Lower lobe of right lung (tissue), 2 donors: ENCODE measurements at places on chromosomes 1 and 21.
A peak's percentile ranks its signal among the peaks of the same experiment; 100 is the strongest.

GRCh38 chr1:244220410-244220809 lies 169.3 kb downstream of the ZBTB18 start:
- no peaks in the 10 kb centered on the region for H3K27me3 ChIP-seq
- H3K4me3 ChIP-seq, result no peak overlapping the region
- DNase-seq, result no peak
- no peaks in the 10 kb centered on the region for H3K4me1 ChIP-seq

DNA sequence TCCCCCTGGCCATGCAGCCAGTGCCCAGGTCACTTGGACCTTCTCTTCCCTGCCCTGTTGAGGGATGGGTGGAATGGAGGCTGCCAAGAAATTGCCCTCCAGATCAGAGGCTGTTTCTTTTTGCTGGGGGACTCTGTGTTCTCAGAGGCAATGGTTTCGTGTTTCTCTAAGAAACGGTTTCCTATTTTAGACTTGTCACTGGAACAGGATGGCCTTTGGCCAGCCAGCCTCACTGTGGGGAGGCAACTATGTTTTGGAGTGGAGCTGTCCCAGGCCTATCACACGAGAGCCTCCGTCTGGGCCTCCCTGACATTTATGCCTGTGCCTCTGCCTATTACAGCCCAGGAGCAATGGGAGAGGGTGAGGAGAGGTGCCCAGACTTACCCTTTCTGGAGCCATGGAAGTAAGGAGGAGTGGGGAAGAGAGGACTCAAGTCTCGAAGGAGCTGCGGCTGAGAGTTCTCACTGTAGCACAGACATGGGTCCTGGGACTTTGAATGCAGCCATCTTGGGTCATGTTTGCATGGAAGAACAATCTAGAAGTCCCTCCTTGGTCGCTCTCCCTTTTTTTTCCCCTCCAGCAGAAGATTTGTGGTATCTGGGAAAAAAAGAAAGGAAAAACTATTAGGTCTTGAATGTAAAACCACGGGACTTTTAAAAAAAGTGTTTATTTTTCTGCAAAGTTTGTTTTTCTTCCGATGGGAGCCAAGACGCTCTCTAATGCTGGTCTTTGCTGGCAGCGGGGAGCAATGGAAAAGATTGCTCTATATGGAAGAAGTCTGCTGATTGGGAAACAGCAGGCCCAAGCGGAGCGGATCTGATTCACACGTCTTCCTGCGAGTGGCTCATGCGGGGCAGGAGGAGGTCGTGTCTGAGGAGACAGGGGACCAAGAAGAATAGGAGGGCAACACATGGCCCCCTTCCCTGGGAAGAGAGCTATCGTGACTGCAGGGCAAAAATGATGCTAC lies 219.2 kb downstream of the FOXD2 start:
- no peaks in the 10 kb centered on the region for H3K27me3 ChIP-seq
- H3K4me1 ChIP-seq, result no peaks in the 10 kb centered on the region
- peak overlapping the region; percentile 13 for H3K27ac ChIP-seq
- no peaks in the 10 kb centered on the region for H3K36me3 ChIP-seq
- H3K4me3 ChIP-seq, result no peak overlapping the region
- DNase-seq, result no peak

DNA sequence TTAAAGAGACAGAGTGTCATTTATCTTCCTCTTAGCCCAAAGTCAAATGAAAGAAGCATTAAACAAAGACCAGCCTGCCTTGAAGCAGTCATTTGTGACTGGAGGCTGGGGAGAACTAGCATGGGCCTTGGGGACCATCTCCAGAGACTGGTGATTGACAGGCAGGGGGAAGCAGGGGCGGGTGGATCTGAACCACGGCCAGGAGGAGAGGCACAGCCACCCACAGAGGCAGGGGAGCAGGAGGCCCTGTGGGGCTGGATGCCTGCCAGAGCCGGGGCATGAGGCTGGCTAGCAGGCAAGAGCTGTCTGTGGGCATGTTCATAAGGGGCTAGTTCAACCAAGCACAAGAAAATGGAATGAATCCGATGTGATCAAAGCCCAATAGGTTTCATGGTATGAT lies 73.9 kb downstream of the PLXNA2 start:
- H3K4me1 ChIP-seq, result peaks cover 48% of the 10 kb centered on the region
- H3K27ac ChIP-seq, result no peak overlapping the region
- H3K27me3 ChIP-seq, result no peaks in the 10 kb centered on the region
- DNase-seq, result no peak
- peaks cover 2% of the 10 kb centered on the region for H3K36me3 ChIP-seq

DNA sequence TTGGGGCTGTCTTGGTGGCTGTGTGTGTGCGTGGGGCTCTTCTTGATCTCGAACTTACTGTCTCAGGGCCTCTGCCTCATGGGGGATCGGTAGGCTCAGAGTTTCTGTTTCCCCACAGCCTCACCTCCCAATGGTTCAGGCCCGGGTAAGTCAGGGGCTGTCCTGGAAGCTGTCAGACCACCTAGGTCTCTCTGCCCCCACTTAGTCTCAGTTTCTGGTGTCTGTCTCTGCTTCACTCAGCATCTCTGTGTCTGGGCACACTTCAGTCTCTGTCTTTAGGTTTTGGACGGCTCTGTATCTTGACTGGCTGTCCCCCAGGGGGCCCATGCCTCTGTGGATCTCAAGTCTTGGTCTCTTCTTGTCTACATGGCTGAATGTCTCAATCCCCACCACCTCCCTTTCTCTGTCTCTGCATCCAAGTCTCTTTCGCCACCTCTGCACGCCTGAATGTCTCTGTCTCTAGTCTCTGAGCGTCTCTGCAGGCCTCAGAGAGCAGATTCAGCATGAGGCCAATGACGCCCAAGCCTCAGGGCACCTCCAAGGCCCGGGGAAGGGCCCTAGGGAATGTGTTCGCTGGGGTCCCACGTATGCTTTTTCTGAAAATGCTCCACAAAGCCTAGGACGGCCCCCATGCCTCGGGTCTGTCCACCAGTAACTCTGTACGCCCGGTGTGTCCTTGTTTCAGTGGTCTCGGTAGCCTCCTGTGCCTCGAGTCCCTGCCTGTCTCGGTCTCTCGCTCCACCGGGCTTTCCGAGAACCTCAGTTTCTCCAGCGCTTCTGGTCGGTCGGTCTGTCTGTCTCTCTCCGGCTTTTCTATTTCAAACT lies 818 bp downstream of the FHL3 start:
- H3K4me3 ChIP-seq, result peak overlapping the region; percentile 69
- H3K36me3 ChIP-seq, result no peaks in the 10 kb centered on the region
- H3K27ac ChIP-seq, result peak overlapping the region; percentile 74
- peaks cover 46% of the 10 kb centered on the region for H3K4me1 ChIP-seq

- H3K27me3 ChIP-seq, result no peaks in the 10 kb centered on the region
- no peak for DNase-seq
- no peaks in the 10 kb centered on the region for H3K4me1 ChIP-seq
- peaks cover 44% of the 10 kb centered on the region for H3K36me3 ChIP-seq
Measured at GRCh38 chr1:167392200-167392696, 126.1 kb downstream of the CD247 start.

- no peak overlapping the region for H3K27ac ChIP-seq
- H3K36me3 ChIP-seq, result peaks cover 91% of the 10 kb centered on the region
- peaks cover 3% of the 10 kb centered on the region for H3K4me1 ChIP-seq
- no peaks in the 10 kb centered on the region for H3K27me3 ChIP-seq
- no peak overlapping the region for H3K4me3 ChIP-seq
- no peak for DNase-seq
Measured at GRCh38 chr1:9728451-9729295, 77.1 kb downstream of the PIK3CD start.

- H3K4me3 ChIP-seq, result no peak overlapping the region
- no peaks in the 10 kb centered on the region for H3K36me3 ChIP-seq
- no peaks in the 10 kb centered on the region for H3K27me3 ChIP-seq
- DNase-seq, result no peak
- H3K27ac ChIP-seq, result no peak overlapping the region
Measured at GRCh38 chr1:215970406-215970805, 403.3 kb downstream of the KCTD3 start.

DNA sequence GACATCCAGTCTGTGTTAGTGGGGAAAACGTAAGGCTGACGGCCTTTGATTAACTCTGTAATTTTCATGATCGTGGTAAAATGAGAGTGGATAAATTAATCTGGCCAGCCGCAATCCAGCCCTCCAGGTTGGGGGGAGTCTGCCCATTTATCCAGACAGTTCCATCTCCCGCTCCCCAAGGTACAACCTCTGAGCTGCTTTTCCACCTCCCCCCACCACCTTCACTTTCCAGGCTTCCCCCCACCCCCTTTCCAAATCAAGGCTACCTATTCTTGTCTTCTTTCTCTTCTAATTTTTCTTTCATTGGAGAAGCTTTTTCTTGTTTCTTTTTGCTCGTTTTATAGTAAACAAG lies 6.0 kb downstream of the MIER1 start:
- H3K27me3 ChIP-seq, result no peaks in the 10 kb centered on the region
- no peak for DNase-seq
- H3K27ac ChIP-seq, result peak overlapping the region; percentile 93
- H3K4me1 ChIP-seq, result peaks cover 60% of the 10 kb centered on the region

DNA sequence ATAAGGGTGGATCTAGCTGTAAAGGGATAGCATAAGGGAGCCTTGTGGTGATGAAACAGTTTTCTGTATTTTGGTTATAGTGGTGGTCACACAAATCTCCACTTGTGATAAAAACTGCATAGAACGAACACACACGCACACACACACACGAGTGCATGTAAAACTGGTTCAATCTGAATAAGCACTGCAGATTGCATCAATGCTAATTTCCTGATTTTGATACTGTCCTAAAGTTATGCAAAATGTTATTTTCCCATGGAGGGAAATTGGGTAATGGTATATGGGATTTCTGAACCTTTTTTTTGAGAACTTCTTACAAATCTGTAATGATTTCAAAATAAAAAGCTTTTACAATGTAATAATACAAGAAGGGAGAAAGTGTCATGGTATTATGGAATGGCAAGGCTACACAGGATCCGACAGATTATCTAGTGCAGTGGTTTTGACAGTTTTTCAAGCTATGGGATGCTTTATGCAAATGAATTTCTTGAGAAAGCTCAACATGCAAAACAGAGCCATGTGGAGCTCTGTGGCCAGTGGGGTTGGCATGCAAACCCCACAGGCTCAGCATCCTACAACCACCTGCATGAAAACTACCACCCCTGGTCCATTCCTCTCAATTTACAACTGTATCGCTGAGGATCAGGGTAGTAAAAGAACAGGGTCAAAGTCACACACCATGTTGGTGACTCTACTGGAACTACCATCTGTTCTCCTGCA lies 18.8 kb downstream of the SLC41A1 start:
- no peak for DNase-seq
- H3K4me3 ChIP-seq, result no peak overlapping the region
- H3K27me3 ChIP-seq, result no peaks in the 10 kb centered on the region
- no peak overlapping the region for H3K27ac ChIP-seq
- H3K36me3 ChIP-seq, result peaks cover 94% of the 10 kb centered on the region
- H3K4me1 ChIP-seq, result no peaks in the 10 kb centered on the region

GRCh38 chr1:84701376-84701775 lies 11.1 kb upstream of the SSX2IP start:
- no peaks in the 10 kb centered on the region for H3K4me1 ChIP-seq
- no peaks in the 10 kb centered on the region for H3K36me3 ChIP-seq
- no peak overlapping the region for H3K4me3 ChIP-seq

- H3K27me3 ChIP-seq, result no peaks in the 10 kb centered on the region
- no peaks in the 10 kb centered on the region for H3K36me3 ChIP-seq
- H3K4me3 ChIP-seq, result no peak overlapping the region
- no peak overlapping the region for H3K27ac ChIP-seq
Measured at GRCh38 chr21:28283641-28284490, 708.8 kb downstream of the LTN1 start.

- H3K27me3 ChIP-seq, result no peaks in the 10 kb centered on the region
- no peak for DNase-seq
- no peaks in the 10 kb centered on the region for H3K4me1 ChIP-seq
- H3K36me3 ChIP-seq, result no peaks in the 10 kb centered on the region
- H3K4me3 ChIP-seq, result no peak overlapping the region
Measured at GRCh38 chr1:74690364-74690696, 16.7 kb upstream of the ERICH3 start.

- H3K4me3 ChIP-seq, result no peak overlapping the region
- H3K27me3 ChIP-seq, result no peaks in the 10 kb centered on the region
- no peaks in the 10 kb centered on the region for H3K36me3 ChIP-seq
- no peak for DNase-seq
- no peak overlapping the region for H3K27ac ChIP-seq
Measured at GRCh38 chr1:25517476-25518394, 25.7 kb upstream of the LDLRAP1 start.

GRCh38 chr1:177448652-177449357 lies 278.0 kb downstream of the BRINP2 start:
- no peak overlapping the region for H3K4me3 ChIP-seq
- no peak overlapping the region for H3K27ac ChIP-seq
- no peaks in the 10 kb centered on the region for H3K36me3 ChIP-seq
- H3K27me3 ChIP-seq, result no peaks in the 10 kb centered on the region
- DNase-seq, result no peak

- H3K4me1 ChIP-seq, result no peaks in the 10 kb centered on the region
- no peak overlapping the region for H3K27ac ChIP-seq
- no peak for DNase-seq
- H3K27me3 ChIP-seq, result no peaks in the 10 kb centered on the region
Measured at GRCh38 chr1:70714149-70714548, 303.1 kb downstream of the CTH start.

DNA sequence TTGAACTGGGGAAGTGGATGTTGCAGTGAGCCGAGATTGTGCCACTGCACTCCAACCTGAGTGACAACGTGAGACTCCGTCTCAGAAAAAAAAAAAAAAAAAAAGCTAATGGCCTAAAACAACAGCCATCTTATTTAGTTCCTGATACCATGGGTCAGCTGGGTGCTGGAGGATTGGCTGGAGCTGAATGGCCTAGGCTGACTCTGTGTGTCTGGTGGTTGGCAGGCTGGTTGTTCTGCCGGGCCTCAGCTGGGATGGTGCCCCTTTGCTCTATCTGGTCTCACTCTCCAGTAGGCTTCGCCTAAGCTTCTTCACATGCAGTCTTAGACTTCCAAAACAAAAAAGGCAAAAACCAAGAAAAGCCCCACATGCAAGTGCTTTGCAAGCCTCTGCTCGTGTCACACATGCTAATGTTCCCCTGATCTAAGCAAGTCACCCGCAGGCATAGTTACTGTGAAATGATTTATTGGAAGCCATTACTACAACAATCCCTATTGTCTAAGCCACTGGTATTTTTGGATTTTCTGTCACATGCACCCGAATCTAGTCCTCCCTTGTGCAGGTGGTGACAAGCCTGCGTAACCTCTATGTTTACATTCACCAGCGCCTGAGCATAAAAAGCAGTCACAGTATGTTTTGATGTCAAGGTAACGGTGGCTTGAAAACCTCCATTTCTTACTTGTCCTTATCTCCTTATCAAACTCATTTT lies 39.6 kb upstream of the KANK4 start:
- no peaks in the 10 kb centered on the region for H3K4me1 ChIP-seq
- H3K27me3 ChIP-seq, result no peaks in the 10 kb centered on the region
- no peak overlapping the region for H3K4me3 ChIP-seq
- no peak overlapping the region for H3K27ac ChIP-seq
- no peak for DNase-seq

GRCh38 chr1:182175361-182175931 lies 113.9 kb upstream of the ZNF648 start:
- H3K27me3 ChIP-seq, result no peaks in the 10 kb centered on the region
- H3K36me3 ChIP-seq, result no peaks in the 10 kb centered on the region
- peak; percentile 64 for DNase-seq
- H3K4me1 ChIP-seq, result peaks cover 38% of the 10 kb centered on the region
- H3K4me3 ChIP-seq, result no peak overlapping the region
